CD4-positive, CD25-positive, alpha-beta regulatory T cell (primary cell): ENCODE measurements at places on chromosomes 1 and 21. TPM values are rescaled to one million over a fixed set of nuclear protein-coding genes. Genes with fewer than 3 reads are reported as not detected.

The ACTL8 gene
- polyA plus RNA-seq, result not detected

The CLDN19 gene
- not detected for polyA plus RNA-seq

The PLA2G2F gene
- not detected for polyA plus RNA-seq

The PRKCZ gene
- polyA plus RNA-seq, result 13.9 TPM

The CLEC20A gene
- 0.53 TPM for polyA plus RNA-seq

The RRP1 gene
- 17.3 TPM for polyA plus RNA-seq

The GPR137B gene
- polyA plus RNA-seq, result 5.2 TPM

The FCAMR gene
- polyA plus RNA-seq, result not detected

The NR1I3 gene
- 0.21 TPM for polyA plus RNA-seq

The CDA gene
- 0.57 TPM for polyA plus RNA-seq

The CRABP2 gene
- not detected for polyA plus RNA-seq

The CELSR2 gene
- 0.02 TPM for polyA plus RNA-seq

The MX1 gene
- polyA plus RNA-seq, result 137 TPM

The INSRR gene
- polyA plus RNA-seq, result not detected

The OVAAL gene
- polyA plus RNA-seq, result not detected

The S100A7 gene
- not detected for polyA plus RNA-seq
